Stimulated activated CD8-positive, alpha-beta memory T cell treated with anti-CD3 and anti-CD28 coated beads, Interleukin-4, amount 100 ng/mL, for 1 hour (primary cell): ENCODE measurements at places on chromosomes 1 and 21.

GRCh38 chr1:21867451-21867996 lies 55.5 kb downstream of the LDLRAD2 start:
- DNase-seq: no peak

- no peak for DNase-seq
Observed at GRCh38 chr1:16478091-16478490, 36.0 kb downstream of the RNU1-1 start.

- DNase-seq: no peak
Observed at GRCh38 chr1:65167586-65168242, 19.7 kb downstream of the AK4 start.

GRCh38 chr1:96999191-96999590 lies 277.6 kb downstream of the PTBP2 start:
- DNase-seq: no peak

DNA sequence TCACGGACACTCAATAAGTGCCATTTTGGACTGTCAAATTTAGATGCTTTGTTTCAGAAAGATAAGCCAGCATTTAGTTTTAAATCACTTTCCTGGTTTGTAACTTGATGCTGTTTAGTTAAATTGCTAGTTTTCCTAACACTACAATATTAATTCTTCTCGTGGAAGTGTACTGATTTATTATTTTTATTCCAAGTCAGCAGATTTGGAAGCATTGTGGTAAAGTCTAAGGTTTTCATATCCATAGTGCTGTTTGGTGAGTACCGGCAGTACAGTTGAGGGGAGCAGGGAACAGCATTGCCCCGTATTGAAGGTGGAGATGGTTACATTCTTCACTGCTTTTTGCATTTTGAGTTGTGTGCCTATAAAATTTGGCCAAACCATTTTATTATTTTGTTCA lies 36.3 kb downstream of the S100B start:
- no peak for DNase-seq

- no peak for DNase-seq
Observed at GRCh38 chr1:170594066-170594626, 62.2 kb downstream of the GORAB start.

GRCh38 chr1:153119491-153119971 lies 6.2 kb upstream of the SPRR2F start:
- DNase-seq: no peak

GRCh38 chr1:199522338-199522737 lies 505.2 kb upstream of the NR5A2 start:
- DNase-seq: no peak

DNA sequence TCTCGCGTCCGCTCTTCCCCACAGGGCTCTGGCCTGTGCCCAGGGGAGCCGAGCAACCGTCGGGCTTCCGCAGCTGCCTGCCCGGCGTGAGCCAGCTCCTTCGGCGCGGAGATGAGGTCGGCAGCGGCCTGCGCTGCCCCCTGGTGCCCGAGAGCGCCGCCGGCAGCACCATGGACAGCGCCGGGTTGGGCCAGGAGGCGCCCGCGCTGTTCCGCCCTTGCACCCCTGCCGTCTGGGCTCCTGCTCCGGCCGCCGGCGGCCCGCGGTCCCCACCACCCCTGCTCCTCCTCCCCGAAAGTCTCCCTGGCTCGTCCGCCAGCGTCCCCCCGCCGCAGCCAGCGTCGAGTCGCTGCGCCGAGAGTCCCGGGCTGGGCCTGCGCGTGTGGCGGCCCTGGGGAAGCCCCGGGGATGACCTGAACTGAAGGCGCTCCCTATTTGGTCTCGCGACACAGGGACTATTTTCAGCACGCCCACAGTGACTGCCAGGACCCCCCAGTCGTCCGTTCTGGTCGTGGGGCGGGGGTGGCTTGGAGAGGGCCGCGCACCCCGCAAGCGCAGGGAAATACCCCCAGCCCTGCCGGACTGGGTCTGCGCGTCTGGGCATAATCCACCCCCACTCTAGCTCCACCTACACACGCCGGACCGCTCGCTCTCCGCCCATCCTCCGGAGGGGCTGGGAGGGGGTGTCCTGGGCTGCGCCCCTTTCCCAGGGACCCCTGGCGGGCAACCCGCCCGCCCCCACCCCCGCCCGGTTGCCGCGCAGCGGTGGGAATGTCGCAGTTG lies 1.3 kb downstream of the HES3 start:
- peak; percentile 44 for DNase-seq

DNA sequence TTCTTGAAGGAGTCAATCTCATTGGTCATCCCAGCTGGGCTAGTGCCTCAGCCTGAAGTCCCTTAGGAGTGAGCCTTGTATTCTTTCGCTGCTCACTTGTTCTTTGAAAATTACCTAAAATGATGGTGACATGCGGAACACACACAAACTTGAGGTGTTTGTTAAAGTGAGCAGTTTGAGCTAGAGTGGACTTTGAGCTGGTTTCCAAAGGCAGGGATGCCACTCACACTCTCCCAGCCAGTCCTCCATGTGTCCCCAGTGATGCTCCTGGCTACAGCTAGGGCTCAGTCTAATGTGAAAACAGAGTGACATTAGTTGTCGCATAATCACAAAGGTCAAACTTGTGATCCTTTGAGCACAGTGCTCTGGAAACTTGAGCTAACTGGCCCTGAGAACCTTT lies 84.3 kb downstream of the DTL start:
- no peak for DNase-seq

DNA sequence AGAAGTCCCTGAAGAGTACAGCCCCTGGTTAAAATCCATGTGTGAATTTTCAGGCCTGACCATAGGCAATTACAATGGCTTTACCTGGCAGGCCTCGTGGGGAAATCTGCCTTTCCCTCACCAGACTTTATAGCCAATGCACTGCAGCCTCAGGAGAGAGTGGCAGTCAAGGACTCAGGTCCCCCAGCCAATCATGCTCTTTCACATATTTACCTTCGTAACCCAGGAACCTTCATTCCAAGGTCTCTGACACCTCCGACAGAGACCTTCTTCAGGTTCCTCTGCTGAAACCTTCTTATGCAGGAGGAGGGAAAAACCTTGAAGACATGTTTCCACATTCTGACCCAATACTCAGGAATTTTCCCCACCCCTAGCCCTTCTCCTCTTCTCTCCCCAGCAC lies 118.9 kb downstream of the FASLG start:
- DNase-seq: no peak

- DNase-seq: no peak
Observed at GRCh38 chr1:10888791-10889649, 92.6 kb upstream of the CASZ1 start.

DNA sequence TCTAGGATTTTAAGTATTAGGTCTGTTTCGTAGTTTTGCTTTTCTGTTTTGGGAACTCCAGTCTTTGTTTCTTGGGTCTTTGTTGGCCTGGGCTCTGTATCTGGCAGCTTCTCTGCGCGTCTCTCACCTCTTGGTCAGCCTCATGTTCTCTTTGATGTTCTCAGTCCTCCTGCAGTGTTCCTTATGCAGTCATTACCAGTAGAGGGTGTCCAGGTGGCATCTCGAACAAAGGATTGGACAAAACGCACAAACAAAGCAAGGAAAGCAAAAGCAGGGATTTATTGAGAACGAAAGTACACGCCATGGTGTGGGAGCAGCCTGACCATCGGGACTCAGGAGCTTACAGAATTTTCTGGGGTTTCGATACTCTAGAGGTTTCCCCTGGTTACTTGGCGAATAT lies 133.7 kb upstream of the COL6A1 start:
- DNase-seq: no peak

- no peak for DNase-seq
Observed at GRCh38 chr1:218499011-218499691, 154.0 kb downstream of the TGFB2 start.

DNA sequence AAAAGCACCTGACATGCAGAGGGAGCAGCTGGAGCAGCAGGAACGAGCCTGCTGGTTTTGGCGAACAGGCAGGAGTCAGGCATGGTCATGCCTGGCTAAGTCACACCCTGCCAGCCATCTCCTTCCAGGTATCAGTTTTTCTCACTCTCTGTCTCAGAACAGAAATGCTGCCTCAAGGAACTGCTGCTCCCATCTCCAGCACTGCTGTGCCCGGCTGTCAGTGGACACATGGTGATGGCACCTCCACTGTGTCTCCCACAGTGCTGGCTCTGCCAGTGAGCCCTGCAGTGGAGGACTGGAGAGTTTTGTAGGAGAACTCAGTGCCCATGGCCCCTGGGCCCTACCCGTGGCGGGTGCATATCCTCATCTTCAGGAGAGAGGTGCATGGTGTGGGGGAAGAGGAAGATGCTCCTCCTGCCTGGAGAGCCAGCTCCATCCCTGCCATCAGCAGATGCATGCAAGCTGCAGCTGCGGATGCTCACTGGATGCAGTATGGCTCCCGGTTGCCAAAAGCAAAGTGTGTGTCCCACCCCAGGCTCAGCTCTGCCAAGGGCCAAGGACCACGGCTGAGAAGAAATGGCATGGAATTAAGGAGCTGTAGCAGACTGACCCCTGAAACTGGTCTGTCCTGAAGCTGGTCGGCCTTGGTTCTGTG lies 114.7 kb downstream of the GRIK3 start:
- no peak for DNase-seq

GRCh38 chr1:1672181-1672965 lies 13.6 kb upstream of the CDK11B start:
- DNase-seq: no peak

- DNase-seq: no peak
Observed at GRCh38 chr1:231359113-231359512, 21.0 kb downstream of the SPRTN start.

DNA sequence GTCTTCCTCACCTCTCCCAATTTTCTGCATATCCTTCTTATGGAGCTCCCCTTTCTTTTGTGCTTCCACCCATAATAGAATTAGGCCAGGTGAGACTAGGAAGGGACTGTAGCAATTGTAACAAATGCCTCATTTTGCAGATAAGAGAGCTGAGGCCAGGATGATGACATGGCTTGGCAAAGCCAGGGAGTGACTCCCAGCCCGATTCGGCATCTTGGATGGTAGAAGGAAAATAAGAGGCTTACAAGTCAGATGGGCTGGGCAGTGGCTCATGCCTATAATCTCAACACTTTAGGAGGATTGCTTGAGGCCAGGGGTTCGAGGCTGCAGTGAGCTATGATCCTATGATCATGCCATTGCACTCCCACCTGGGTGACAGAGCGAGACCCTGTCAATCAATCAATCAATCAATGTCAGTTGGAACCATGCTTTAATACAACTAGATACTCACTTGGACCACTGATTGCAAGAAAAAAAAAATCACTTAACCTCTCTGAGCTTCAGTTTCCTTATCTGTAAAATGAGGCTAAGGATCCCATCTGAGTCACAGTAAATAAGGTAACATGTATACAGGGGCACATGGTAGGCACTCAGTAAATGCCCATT lies 51.6 kb downstream of the PLEKHA6 start:
- no peak for DNase-seq

- no peak for DNase-seq
Observed at GRCh38 chr1:3238703-3239278, 169.8 kb downstream of the PRDM16 start.

GRCh38 chr1:215484171-215484939 lies 82.7 kb upstream of the KCTD3 start:
- DNase-seq: no peak

DNA sequence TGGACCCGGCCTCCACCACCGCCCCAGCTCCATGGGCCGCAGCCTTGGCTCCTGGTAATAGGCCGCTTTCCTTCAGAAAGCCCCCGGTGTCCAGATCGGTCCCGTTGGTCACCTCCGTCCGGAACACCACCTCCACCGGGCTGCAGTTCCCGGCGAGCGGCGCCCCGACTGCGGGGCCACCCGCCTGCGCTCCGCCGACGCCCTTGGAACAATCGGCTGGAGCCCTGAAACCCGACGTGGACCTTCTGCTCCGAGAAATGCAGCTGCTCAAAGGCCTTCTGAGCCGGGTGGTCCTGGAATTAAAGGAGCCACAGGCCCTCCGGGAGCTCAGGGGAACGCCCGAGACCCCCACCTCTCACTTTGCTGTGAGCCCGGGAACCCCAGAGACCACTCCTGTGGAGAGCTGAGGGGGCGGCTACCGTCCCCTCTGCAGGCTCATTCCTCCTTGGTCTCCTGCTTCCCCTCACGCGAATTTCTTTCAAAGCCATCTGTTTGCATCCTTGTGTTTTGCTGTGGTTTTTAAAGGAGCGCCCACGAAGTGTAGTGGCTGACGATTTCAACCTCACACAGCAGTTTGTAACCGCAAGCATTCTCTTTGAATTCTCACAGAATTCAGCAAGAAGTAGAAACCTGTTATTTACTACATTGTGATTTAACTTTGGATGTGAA lies 6.0 kb downstream of the FCRLB start:
- DNase-seq: no peak

DNA sequence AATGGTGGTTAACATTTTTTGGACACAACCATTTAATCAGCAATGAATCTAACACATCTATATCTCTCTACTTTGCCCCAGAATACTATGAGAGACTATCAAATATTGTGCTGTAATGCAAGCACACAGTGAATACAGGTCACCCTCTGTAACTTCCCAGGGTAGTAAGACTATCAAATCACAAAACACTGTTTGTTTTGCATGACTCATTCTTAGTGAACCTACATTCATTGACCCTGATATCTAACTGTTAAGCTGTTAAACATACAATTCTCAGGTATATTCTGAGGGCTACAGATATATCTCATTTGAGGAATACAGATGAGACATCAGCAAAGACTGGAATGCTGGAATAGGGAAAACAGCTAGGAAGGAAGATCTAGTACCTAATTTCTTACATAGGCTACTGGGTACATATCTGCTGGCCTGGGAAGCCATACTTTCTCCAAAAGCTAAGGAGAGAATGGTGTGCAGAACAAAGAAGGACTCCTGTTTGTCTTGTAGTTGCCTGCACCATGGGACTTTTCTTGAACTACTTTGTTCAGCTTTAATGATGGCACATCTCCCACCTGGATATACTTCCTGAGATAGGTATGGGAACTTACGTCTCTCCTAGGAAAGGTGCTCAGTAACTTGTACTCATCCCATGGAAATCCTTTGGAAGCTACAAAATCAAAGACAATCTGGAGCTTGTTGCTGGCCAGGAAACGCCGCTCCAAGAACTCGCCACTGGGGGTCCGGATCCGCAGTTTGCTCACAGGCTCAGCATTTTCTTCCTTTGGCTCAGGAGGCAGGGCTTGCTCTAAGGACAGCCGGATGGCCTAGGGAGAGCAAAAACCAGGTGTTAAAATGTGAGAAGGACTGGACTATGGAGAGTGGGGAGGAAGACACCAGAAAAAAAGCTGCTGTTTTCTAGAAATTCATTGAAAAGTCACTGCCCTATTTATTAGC lies 51.9 kb upstream of the DMRTA2 start:
- DNase-seq: no peak

- DNase-seq: no peak
Observed at GRCh38 chr21:16420031-16420724, 690.4 kb downstream of the USP25 start.

GRCh38 chr1:161549652-161550051 lies at the start of gene FCGR3A:
FCGR3A (minus strand) TSS chr1:161549818; CDS start chr1:161549736, 82 bp downstream.
- DNase-seq: no peak

GRCh38 chr1:156347331-156347730 lies 9.0 kb downstream of the TSACC start:
- no peak for DNase-seq

- DNase-seq: no peak
Observed at GRCh38 chr21:14547834-14548513, 1.9 kb upstream of the SAMSN1 start.

- DNase-seq: no peak
Observed at GRCh38 chr1:219463636-219464035, 149.3 kb downstream of the ZC3H11B start.
